Kidney capillary endothelial cell (primary cell): ENCODE measurements at places on chromosomes 2 and 18.

GRCh38 chr2:10561288-10562035 is 113.3 kb upstream of the ODC1 start:
- DNase-seq, result no peak

- DNase-seq, result peak; percentile 52
These were observed 20.4 kb upstream of the FEZ2 start for GRCh38 chr2:36618381-36618780.

GRCh38 chr18:60883587-60883986 is 449.6 kb upstream of the CDH20 start:
- no peak for DNase-seq

GRCh38 chr2:108531674-108532055 is 2.6 kb upstream of the LIMS1 start:
- DNase-seq, result no peak

GRCh38 chr2:47225061-47225783 is 70.1 kb upstream of the STPG4 start:
- peak; percentile 98 for DNase-seq
